ENCODE measurements at places on chromosomes 12 and 14. TPM values are rescaled to one million over a fixed set of nuclear protein-coding genes. Genes with fewer than 3 reads are reported as not detected.

The INSM2 gene
- not detected for total RNA-seq

The MYH7 gene
- total RNA-seq: 0.04 TPM

The PLEKHG7 gene
- not detected for total RNA-seq

The BCL11B gene
- total RNA-seq: 116 TPM

- no peak for DNase-seq
- no peaks in the 10 kb centered on the region for H3K36me3 ChIP-seq
- H3K27me3 ChIP-seq: no peaks in the 10 kb centered on the region
- H3K4me1 ChIP-seq: no peaks in the 10 kb centered on the region
- H3K27ac ChIP-seq: no peak overlapping the region
These were observed 104.3 kb upstream of the CNTN1 start for GRCh38 chr12:40587970-40588369.

DNA sequence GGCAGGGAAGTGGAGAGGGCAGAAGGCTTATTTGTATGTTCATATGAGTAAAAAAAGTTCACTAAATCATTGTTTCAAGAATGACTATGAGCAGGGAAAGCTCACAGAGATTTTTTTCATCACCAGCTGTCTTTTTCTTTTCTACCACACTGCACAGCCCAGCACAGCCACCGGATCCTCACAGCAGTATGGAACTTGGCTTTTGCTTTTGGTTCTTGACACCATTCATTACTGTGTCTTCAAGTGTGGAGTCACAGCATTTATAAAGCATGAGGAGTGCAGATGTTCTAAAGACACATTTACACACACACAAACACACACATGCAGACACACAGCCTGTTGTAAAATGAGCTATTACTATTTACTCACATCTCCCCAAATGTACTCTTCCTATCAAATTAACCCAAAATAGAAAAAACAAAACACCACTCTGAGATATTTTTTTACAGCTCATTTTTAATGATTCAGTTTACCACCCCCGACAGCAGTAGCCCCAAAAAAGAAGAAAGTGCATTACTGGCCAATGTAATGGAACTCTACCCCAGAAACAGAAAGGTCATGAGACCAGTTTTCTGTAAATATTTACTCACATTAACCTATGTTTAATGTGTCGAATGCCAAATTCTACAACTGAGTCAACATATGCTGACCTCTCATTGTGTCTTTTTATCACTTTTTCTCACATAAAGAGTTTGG, 60.5 kb downstream of the BTG1 start:
- DNase-seq: no peak
- H3K4me3 ChIP-seq: no peak overlapping the region
- peaks cover 2% of the 10 kb centered on the region for H3K36me3 ChIP-seq
- peaks cover 23% of the 10 kb centered on the region for H3K4me1 ChIP-seq

DNA sequence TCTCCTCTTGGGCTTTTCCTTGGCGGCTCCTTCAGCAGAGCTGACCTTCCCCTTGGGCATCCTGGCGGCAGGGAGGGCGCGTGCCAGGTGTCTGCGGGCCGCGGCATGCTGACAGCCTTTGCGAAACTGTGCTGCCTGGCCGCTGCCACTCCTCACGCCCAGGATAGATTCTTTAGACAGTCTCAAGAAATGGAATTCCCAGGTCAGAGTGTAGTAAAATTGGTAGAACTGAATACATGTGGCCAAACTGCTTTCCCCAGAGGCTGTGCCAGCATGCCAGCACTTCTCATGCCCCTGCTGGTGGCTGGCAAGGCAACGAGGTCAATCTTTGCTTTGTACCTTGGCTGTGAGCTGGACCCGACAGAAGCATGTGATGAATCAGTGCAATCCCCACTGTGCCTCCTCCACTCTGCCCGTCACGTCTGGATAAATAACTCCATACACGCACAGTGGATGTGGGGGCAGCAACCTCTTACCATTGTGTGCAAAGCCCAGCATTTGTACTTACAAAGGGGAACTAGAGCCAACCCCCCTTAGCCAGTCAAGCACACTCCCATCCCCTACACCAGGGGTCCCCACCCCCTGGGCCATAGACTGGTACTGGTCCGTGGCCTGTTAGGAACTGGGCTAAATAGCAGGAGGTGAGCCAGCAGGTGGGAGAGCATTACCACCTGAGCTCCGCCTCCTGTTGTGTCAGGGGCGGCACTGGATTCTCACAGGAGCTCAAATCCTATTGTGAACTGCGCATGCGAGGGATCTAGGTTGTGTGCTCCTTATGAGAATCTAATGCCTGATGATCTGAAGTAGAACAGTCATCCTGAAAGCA, 90.9 kb downstream of the ACTN1 start:
- no peaks in the 10 kb centered on the region for H3K27me3 ChIP-seq
- H3K27ac ChIP-seq: peak overlapping the region; percentile 47
- no peak overlapping the region for H3K4me3 ChIP-seq
- peaks cover 4% of the 10 kb centered on the region for H3K36me3 ChIP-seq
- no peak for DNase-seq

DNA sequence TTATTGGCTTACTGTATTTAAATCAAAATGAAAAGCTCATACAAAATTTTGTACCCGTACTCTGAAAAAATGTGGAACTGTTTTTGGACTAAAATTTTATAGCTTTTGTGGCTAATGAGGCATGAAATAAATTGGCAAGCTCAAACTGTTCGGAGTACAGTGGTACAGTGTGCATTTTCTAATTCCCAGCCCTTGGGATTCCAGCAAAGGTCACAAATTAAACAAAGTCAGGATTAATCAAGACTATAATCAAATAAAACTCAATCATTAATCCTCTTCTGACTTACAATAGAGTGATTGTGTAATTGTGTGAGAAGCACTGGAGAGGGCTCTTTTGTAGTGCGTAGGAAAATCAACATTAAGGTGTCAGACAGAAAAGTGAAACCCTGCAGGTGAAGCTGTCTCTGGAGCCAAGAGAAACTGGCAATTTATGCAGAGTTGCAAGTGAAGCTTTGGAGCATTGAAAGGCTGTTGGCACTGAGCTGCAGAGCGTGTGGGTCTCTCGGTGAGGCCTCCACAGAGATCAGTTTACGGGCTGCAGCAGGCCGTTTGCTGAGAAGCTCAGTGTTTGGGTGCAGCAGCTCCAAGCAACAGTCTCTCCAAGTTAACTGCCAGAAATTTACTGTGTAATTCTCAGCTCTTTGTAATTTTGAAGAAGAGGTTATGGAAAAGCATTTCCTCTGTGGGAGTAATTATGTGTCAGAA, 275.9 kb downstream of the FBXL14 start:
- H3K36me3 ChIP-seq: peaks cover 7% of the 10 kb centered on the region
- no peaks in the 10 kb centered on the region for H3K4me1 ChIP-seq
- no peaks in the 10 kb centered on the region for H3K27me3 ChIP-seq
- H3K4me3 ChIP-seq: no peak overlapping the region
- no peak overlapping the region for H3K27ac ChIP-seq

- H3K4me1 ChIP-seq: peaks cover 69% of the 10 kb centered on the region
- H3K36me3 ChIP-seq: peaks cover 22% of the 10 kb centered on the region
- DNase-seq: no peak
- no peaks in the 10 kb centered on the region for H3K27me3 ChIP-seq
- no peak overlapping the region for H3K4me3 ChIP-seq
These were observed 29.4 kb downstream of the SSH1 start for GRCh38 chr12:108827941-108828340.

DNA sequence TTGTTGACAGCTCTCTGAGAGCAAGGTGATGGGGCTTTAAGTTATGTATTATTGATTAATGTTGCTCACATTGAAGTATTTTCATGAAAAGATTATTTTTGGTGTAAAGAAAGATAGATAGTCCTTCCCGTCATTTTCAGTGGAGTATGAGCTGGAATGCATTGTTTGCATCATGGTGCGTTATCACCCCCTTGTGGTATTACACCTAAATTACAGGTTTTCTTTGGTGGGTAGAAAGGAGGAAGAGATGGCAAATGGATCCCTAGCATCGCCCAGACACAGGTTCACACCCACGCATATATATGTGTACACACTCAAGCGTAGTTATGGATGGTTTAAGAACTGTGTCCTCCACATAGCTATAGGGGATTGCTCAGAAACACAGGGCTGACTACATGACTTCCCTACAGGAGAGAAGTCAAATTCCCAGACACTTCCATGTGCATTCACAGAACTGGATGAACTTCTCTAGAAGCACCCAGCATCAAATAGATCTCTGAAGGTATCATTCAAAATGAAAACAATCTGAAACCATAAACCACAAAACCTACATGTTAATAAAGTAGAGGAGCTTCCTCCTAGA, 14.4 kb upstream of the SERPINA10 start:
- H3K4me3 ChIP-seq: no peak overlapping the region
- H3K27me3 ChIP-seq: no peaks in the 10 kb centered on the region
- no peak overlapping the region for H3K27ac ChIP-seq
- DNase-seq: no peak
- H3K4me1 ChIP-seq: no peaks in the 10 kb centered on the region

DNA sequence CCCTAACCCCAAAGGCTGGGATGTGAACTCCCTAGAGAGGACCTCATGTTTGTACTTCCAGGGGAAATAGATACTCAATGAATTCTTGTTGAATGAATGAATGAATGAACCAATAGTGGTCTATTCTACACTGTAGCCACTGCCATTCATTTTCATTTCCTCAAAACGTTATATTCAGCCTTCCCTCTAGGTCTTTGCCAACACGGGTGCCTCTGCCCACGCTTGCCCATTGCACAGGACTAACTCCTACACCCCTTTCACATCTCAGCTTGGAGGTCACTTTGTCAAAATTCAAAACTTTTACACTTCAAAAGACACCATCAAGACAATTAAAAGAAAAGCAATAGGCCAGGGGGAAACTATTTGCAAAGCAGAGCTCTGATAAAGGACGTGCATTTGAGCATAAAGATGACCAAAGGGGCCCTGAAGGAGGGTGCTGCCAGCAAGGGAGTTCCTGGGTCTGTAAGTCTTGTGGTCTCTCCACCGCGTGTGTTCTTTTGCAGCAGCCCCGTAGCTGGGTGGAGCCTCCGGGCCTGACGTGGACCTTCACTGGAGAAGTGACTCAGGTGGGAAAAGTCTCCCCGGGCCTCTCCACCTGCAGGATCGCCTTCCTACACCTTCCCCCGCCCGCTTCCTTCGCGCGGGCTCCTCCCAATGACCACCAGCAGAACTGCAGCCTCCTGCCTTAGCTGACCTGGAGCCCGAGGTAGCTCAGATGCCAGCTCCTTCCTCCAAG, 31.5 kb downstream of the TMEM63C start:
- peaks cover 17% of the 10 kb centered on the region for H3K27me3 ChIP-seq
- H3K4me3 ChIP-seq: no peak overlapping the region
- H3K4me1 ChIP-seq: no peaks in the 10 kb centered on the region
- H3K36me3 ChIP-seq: no peaks in the 10 kb centered on the region
- DNase-seq: peak; percentile 46

DNA sequence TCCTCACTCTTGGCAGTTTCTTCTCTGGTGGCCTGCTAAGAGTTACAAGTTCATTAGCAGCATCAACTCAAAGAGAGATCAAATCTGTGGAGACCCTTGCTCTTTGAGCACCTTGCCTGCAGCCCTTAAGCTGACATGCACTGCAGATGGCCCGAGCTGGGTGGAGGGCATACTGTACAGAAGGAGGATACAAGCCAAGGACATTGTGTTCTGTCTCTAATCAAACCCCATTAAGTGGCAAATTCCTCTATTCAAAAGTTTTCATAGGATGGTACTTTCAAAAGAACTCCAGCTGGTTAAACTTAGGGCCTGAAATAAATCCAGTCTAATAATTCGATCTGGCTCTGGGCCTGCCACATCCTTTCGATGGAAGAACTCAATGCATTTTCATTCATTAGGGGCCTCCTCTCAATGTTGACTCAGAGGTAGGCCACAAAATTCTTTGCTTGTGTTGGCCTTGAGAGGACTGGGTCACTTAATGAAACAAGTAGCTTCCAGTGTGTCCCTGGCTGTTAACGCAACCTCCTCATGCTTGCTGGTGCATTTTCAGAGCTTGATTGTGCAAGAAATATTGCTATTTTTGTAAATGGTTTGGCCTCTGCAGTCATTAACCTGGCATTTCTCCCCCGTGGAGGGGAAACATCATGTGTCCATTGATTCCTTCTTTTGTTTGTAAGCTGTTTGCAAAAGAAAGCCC, 318.2 kb downstream of the NUAK1 start:
- H3K4me3 ChIP-seq: no peak overlapping the region
- no peaks in the 10 kb centered on the region for H3K4me1 ChIP-seq
- H3K27me3 ChIP-seq: no peaks in the 10 kb centered on the region
- DNase-seq: no peak
- H3K36me3 ChIP-seq: no peaks in the 10 kb centered on the region

GRCh38 chr14:70664698-70665447, 23.2 kb downstream of the TTC9 start:
- H3K36me3 ChIP-seq: peaks cover 40% of the 10 kb centered on the region
- DNase-seq: no peak
- peaks cover 67% of the 10 kb centered on the region for H3K4me1 ChIP-seq
- H3K4me3 ChIP-seq: no peak overlapping the region

DNA sequence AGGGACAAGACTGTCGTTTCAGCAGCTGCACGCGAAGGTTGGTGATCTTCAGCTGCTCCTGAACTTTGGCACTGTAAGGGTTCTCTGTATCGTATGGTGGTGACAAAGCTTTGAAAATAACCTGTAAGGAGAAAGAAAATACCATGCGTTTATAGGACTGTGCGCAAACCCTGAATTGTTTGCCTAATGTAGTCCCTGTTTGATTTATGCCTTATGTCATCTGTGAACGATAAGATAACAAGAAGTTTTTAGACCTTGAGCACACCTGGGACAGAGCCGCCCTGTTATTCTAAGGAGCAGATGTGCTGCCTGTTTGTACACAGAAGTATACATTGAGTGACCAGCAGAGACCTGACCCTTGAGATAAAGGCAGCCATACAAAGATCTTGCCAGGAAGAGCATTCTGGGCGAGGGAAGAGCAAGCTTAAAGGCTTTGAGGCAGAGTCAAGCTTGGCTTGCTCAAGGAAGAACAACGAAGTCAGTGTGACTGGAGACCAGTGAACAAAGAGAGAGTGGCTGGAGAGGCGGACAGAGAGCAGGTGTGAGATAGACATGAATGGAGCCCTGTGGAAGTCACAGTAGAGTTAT, 52.4 kb downstream of the NTN4 start:
- no peaks in the 10 kb centered on the region for H3K36me3 ChIP-seq
- no peak overlapping the region for H3K27ac ChIP-seq
- no peak for DNase-seq
- H3K27me3 ChIP-seq: peaks cover 9% of the 10 kb centered on the region
- H3K4me3 ChIP-seq: no peak overlapping the region
- H3K4me1 ChIP-seq: no peaks in the 10 kb centered on the region

DNA sequence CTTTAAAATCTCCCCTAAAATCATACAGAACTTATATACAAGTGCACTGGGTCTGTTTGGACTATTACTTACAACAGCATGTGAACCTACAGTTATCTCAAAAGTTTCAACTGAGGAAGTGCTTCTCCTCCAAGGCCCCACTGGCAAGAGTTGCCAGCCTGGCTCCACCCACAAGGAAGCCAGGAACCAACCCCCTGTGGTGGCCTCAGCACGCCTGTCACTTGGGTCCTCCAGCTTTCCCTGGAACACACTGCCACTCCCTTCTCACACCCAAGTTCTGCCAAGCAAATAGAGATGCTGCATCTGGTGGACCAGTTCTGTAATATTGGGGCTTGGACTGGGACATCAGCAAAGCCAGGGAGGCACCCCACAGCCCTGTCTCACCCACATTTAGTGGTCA, 115.4 kb downstream of the GCH1 start:
- no peak overlapping the region for H3K27ac ChIP-seq
- DNase-seq: no peak
- no peaks in the 10 kb centered on the region for H3K36me3 ChIP-seq
- peaks cover 2% of the 10 kb centered on the region for H3K27me3 ChIP-seq
- H3K4me1 ChIP-seq: peaks cover 19% of the 10 kb centered on the region

All from activated CD4-positive, alpha-beta T cell treated with anti-CD3 and anti-CD28 coated beads, Interleukin-2, amount 10 ng/mL, durations not matched to agents 7 days and 5 days (primary cell).